ENCODE measurements at places on chromosomes 4 and X.

GRCh38 chrX:4787971-4788370, 1074.5 kb upstream of the PRKX start:
- DNase-seq, result no peak

GRCh38 chr4:74659576-74660411, 134.5 kb downstream of the BTC start:
- peak; percentile 1 for DNase-seq

GRCh38 chrX:19740744-19741143, 146.7 kb downstream of the SH3KBP1 start:
- DNase-seq, result peak; percentile 60

- peak; percentile 60 for DNase-seq
These were observed 114.1 kb downstream of the GLUD2 start for GRCh38 chrX:121161501-121161933.

DNA sequence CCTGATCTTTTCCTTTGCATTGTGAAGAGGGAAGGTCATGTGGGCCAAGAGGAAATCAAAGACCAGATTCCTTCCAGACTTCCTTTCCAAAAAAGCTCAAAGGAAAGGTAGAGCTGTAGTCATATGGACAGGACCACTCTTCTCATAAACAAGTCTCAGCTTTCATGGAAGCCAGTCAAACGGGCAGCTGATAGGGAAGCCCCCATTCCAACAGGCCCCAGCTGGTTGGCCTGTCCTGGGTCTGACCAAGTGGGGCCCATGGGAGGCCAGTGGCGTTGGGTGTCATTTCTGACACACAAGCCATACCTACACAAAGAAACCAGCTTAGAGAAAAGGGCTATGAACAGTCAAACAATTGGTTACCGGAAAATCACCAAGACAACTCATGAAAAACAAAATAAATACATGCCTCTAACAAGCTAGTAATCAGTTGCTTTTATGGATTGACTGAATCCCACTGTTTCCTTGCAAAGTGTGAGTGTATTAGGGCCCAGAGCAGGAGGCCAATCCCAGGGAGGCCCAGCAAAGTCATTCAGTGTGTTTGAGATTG, 149.6 kb upstream of the MAMLD1 start:
- DNase-seq, result no peak

GRCh38 chr4:74402692-74403456, 37.9 kb downstream of the EREG start:
- no peak for DNase-seq

DNA sequence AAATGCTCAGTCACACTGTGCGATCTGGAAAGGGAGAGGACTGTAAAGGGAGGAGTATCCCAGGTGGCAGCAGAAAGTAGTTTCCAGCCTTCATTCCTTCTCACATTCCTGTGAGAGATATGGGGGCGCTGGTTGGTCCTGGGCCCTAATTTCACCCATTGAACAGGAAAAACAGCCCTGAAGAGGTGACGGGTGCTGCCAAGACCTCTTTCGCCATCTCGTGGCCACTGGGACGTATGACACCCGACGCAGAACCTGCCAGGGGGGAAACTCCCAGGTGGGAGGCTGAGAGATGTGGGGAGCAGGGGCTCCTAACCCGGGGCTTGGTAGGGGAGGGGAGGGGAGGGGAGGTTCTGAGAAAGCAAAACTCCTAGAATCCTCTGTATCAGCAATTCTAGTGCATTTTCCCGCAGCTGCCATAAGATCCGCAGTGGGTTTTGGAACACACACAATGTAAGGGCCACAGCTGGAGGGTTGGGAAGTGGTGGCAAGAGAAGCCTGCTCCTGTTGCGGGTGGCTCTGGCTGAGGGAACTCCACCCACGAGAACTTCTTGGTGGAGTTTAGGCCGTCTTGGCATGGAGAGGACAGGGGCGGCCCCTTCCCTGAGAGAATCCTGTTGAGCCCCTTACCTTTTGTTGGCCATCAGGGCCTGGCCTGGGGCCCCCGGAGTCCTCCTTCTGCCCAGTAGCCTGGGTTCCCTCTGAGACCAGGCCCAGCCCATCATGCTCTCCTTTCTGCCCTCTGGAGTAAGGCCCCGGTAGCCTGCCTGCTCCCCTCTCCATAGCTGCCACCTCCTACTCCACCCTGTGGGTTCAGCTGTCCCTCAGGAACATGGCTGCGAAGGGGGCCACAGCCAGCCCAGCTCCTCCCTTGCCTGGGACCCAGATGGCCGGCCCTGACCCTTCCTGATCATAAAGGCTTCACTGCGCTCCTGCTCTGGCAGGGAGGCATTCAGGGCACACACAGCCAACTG, 134.1 kb downstream of the OR13H1 start:
- DNase-seq, result peak; percentile 81

- no peak for DNase-seq
These were observed 2.1 kb downstream of the COPS4 start for GRCh38 chr4:83036991-83037665.

DNA sequence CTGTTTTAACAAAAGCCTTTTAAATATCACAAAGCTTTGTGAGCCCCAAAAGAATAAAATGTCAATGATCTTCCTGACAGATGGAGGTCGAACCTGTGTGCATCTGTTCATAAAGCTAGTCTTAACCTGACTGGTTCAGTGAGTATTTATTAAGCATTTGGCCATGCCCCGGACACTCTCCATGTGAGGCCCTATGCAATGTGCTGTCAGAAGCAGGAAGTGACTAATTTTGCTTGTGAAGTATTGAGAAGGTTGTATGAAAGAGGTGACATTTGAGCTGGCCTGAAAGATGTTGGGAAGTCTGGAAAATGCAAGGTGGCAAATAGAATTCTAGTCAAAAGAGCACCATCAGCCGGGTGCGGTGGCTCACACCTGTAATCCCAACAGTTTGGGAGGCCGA, 171.4 kb downstream of the MSL3 start:
- DNase-seq, result no peak

GRCh38 chr4:156193800-156194199, 240.1 kb upstream of the CTSO start:
- no peak for DNase-seq

DNA sequence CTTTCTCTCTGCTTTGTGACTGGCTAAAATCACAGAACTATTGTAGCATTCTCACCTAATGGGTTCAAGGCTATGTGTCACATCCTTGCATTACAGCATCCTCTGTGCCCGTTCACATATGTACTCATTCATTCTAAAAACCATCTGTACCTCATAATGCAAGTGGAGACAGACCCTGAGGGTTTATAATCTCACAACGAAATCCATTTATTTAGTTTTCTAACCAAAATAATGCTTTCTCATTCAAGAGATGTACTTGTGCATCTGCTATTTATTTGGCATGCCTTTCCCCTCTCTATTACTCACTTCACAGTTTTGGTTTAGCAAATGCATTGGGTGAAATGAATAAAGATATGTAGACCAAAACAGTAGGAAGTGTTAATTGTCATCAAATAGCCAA, 261.5 kb downstream of the DCHS2 start:
- no peak for DNase-seq

- DNase-seq, result peak; percentile 90
These were observed 69.3 kb downstream of the MGST2 start for GRCh38 chr4:139734875-139735380.

DNA sequence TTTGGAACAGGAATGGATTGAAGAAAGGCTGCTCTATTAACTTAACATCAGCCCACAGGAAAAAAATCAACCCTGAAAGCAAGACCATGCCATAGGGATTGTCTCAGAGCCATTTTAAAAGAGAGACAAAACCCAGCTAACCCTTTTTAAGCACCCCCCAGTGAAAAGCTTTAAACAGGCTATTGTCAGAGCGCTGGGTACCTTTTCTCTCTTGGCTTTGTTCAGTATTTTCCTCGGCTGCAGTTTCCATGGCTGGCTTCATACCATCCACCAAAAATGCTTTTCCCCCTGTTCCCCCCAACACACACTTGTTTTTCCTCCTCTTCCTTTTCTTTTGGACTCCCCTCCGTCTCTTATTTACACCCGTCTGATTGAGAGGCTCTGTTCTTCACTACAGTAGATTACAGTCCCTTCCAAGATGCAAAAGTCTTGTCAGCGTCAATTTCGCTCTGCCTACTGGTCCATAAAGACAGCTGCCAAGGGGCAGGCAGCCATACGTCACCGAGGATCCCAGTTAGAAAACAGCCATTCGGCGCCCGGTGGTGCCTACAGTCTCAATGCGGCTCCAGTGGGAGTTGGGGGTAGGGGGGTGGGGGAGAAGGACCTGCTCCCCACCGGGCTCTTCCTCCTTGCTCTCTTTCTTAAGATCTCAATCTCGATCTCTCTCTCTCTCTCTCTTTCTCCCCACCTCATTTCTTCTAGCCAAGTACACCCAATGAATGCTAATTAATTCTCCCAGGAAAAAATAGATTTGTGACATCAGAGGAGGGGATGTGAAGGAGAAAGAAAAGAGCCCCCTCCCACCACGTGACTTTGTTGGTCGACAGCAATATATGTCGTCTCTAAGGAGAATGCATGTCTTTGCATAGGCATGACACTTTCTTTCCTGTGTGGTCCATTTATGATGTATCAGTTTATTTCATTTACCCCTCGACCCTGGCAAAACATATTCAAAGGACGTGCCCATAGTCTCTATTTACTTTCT, at the start of gene GPM6B:
GPM6B (minus strand) TSS at position 451 of the 985 bp plus-strand sequence; CDS start at position 262, 189 bp downstream.
- DNase-seq, result no peak

- DNase-seq, result no peak
These were observed 38.2 kb upstream of the XPNPEP2 start for GRCh38 chrX:129700536-129700935.

DNA sequence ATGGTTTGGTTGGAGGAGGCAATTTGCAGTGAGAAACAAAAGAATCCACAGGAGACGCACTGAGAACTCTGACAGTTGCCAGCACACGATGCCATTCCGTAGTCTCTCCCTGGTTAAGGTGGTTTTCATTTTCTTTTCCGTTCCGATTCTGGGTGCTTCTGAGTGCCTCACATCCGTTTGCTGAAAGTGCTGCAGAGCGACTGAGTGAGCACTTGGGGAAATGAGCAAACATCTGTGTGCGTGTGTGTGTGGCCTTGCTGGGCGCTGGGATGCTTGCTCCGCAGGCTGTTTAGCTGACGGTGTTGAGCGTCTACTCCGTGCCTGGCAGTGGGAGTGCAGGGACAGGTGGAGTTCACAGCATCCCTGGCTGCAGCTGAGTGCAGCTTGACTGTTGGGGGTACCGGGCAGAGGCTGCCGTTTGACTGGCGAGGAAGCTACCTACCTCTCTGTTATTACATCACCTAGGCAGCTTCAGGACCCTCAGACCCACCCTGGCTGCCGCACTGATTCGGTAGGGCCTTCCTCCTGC, 49.3 kb downstream of the SORCS2 start:
- DNase-seq, result no peak

GRCh38 chrX:115147220-115147619, 42.0 kb upstream of the RBMXL3 start:
- DNase-seq, result no peak

DNA sequence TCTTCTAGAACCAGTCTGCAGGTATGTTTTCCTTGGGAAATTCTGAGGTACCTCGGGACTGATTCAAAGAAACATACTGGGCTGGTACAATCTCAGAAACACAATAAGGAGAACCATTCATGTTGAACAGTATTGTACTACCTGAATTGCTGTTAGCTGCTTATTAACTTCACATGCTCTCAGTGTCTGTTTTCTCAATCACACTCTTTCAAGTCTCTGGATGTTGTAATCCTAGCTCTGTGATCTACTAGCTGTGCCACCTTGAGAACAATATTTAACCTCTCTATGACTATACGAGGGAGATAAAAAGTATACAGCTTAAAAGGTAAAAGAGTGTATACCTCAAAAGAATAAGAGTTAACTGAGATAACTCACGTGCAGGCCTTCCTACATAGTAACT, 10.3 kb downstream of the CCDC158 start:
- no peak for DNase-seq

- no peak for DNase-seq
These were observed 53.4 kb upstream of the STX18 start for GRCh38 chr4:4595252-4595651.

GRCh38 chrX:24232796-24233195, 81.1 kb downstream of the SUPT20HL2 start:
- no peak for DNase-seq

GRCh38 chrX:68685685-68686084, 38.2 kb downstream of the STARD8 start:
- DNase-seq, result peak; percentile 85

- DNase-seq, result no peak
These were observed 180.3 kb downstream of the DCLK2 start for GRCh38 chr4:150258569-150258968.

DNA sequence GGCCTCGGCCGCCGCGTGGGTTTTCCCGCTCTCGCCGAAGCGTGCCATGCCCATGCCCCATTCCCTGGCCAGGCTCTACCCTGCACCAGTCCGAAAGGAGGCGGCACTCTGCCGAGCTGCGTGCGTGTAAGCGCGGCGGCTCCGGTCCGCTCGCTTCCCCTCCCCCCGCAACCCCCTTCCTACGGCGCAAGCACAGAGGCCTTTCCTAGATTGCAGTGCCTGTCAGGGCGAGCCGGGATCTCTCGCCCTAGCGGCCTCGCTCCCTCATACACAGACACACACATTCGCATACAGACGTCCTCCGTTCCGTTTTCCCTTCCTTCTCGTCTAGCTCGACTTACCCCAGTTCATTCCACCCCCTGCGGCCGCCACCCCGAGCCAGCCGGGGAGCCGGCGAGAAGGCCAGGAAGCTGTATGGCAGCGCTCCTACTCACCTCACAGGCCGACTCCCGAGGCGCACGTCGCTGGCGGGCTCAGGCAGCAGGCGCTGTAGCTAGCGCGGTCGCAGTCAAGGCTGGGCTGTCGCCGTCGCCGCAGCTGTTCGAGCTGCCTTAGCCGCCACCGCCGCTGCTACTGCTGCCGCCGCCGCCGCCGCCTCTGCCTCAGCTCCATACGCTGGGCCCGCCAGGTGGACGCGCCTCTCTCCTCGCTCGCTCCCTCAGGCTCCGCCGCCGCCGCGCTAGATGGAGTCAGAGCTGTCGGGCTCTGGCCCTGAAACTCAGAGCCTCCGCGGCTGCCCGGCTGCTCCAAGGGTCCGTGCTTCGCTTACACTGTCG, 615 bp downstream of the NEXMIF start:
- peak; percentile 89 for DNase-seq

- DNase-seq, result no peak
These were observed 74.2 kb upstream of the CPEB2 start for GRCh38 chr4:14928035-14928434.

DNA sequence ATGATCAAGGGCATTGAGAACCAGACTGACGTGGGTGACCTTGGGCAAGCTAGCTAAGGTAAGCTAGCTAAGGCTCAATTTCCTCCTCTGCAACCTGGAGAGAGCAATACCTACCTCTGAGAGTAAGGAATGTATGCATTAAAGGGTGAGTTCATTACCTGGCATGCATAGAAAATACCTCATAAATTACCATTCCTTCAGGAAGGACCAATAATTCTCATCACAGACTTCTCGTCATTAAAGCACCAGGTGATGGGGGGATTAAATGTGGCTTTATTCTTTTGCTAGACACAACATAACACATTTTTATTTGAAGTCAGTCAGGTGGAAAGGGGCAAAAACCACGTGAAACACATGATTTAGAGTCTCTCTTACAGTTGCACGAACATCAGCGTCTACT, 21.5 kb downstream of the EGFL6 start:
- DNase-seq, result no peak

DNA sequence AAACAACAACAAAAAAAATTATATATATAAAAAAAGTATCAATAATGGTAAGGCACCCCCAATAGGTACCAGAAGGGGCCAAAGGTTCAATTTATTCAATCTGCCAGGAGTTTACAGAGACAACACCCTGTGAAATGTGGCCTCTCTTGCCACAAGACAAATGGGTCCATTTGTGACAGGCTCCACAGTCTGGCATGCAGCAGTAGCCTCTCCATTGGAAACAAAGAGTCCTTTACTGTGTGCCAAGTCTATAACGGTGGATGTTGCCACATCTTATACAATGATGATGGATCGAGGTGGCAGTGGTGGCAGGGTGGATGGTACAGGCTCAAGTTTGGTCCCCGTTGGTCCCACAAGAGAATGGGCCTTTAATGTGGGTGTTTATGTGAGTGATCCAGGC, 70.1 kb upstream of the SH3RF1 start:
- no peak for DNase-seq
